ENCODE measurements at places on chromosomes 5 and 9.

DNA sequence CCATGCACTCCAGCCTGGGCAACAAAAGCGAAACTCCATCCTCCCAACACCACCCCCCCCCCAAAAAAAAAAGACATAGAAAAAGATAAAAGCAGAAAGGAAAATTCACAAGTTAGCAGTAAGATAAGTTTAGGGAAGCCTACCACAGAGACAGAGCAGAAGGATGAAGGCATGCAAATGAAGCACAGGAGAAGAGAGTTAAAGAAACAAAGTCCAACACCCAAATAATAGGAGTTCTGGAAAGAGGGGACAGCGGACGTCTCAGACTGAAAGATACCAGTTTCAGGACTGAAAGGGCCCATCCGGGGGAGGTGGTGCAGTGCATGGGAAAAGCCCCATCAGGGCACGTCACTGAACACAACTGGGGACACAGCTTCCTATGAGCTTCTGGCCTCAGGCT is 54.3 kb downstream of the OTULIN start:
- no peak for DNase-seq

DNA sequence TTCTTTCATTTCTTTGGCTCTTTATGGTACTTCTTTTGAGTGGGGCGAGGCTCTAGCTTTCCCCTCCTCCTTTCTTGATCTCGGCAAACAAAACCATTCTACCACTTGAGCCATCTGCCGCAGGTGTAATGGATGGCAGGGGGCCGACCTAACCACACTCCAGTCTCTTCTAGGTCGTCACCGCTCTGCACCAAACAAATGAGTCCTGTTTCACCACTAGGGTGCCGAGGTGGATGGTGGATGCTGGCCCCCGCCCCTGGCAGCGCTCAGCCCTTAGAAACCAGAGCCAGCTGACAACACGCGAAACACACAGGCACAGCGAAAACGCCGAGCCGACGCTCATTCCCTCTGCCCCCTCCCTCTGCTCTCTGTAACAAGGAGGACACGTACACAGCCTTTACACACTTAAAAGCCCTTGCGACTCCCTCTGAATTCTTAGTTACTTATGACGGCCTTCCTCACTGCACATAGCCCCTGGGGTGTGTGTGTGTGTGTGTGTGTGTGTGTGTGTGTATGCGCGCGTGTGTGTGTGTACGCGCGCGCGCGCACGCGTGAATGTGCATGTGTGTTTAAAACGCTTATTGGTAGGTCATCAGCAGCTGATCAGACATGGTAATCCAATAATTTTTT is 199.4 kb downstream of the MEF2C start:
- no peak for DNase-seq

GRCh38 chr9:124197177-124198095 is 60.3 kb upstream of the NEK6 start:
- DNase-seq = peak; percentile 94

DNA sequence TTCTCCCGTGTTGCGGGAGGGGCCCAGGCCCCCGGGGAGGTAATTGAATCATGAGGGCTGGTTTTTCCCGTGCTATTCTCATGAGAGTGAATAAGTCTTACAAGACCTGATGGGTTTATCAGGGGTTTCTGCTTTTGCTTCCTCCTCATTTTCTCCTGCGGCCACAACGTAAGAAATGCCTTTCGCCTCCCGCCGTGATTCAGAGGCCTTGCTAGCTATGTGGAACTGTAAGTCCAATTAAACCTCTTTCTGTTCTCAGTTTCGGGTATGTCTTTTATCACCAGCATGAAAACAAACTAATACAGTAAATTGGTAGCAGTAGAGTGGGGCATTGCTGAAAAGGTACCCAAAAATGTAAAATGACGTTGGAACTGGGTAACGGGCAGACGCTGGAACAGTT is 1035.1 kb downstream of the DTWD2 start:
- DNase-seq = no peak

- DNase-seq = no peak
Measured at GRCh38 chr9:68739621-68740174, 34.7 kb downstream of the PIP5K1B start.

GRCh38 chr5:120035181-120035580 is 405.8 kb downstream of the FAM170A start:
- DNase-seq = no peak

GRCh38 chr5:142857405-142857804 is 87.2 kb downstream of the ARHGAP26 start:
- DNase-seq = no peak

- DNase-seq = peak; percentile 15
Measured at GRCh38 chr5:168286386-168286785, 5.1 kb upstream of the WWC1 start.

DNA sequence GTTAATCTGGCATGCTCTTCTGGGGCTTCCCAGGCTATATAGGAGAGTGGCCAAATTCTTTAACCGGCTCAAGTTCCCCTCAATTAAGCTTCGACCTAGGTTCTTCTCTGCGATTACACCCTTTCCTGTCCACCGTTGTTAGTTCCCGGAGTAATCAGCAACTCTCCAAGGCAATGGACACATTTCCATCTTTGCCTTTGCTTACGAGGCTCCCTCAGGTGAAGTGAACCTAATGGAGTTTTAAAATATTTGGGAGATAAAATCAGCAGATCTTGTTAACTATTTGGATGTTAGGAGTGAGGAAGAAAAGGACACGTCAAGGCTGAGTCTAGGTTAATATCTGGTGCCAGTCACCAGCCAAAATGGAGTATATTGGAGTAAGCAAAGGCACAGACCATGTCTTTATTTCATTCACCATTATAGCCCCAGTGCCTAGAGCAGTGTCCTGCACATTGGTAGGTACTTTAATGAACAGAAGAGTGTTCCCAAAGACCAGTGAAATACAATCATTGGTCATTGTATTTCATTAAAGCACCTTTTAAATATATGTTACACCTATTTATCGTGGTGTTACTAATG is 515 bp downstream of the UTP15 start:
- no peak for DNase-seq

DNA sequence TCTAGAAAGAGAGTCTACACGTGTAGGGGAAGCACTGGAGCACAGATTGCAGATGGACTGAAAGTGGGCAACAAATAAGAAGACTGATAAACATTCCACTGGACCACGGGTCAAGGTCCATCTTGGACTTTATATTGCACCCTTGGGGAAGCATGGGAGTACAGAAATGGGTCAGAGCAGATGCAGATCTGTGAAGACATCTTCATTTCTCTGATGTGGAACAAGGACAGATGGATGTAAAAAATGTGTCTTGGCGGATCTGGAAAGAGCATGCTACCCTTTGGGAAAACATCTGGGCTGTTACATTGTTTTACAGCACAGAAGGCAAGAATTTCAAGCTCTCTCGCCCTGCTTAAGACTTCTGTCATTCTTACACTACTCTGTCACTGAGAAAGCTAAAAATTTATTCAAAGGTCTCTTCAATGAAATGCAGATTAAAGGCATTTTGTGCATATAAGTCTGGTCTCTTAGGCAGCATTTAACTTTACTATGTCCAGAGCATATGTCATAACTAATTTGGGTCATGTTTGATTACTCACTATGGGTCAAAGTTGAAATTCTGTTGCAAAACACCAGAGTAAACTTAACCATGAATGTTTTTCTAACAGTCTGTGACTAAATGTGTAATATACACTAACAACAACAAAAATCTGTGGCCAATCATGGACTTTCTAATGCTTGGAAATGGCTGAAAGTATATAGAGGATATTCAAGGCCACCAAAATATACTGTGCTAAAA is 756.4 kb upstream of the DMAC1 start:
- no peak for DNase-seq

DNA sequence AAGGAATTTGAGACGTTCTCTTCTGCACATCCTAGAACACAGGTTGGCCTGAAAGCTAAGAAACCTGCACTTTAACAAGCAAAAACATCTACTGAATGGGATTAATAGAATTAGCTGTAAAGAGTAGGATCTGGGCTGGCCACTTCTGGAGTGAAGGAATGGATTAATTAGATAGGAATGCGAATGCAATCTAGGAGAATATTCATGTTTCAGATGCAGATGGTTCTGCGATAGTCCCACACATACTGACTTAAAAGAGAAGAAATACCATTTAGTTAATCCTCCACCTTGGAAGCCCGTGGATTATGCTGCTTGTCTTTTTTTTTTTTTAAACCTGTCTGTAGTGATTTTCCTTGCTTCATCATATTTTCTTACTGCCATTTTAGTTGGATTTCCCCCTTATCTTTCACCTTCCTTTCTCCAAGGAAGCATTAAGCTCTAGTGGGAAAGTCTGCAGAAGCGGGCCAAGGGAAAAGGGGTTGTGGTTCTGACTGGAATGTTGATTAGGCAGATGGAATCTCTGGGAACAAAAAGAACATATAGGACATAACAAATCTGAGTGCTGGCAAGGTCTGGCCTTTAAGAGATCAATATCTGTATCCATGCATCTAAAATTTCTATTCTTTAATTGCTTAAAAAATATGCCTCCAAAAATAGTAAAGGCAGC is 152.4 kb downstream of the ALDH1A1 start:
- no peak for DNase-seq

GRCh38 chr5:73378070-73378469 is 70.5 kb downstream of the FOXD1 start:
- DNase-seq = no peak

DNA sequence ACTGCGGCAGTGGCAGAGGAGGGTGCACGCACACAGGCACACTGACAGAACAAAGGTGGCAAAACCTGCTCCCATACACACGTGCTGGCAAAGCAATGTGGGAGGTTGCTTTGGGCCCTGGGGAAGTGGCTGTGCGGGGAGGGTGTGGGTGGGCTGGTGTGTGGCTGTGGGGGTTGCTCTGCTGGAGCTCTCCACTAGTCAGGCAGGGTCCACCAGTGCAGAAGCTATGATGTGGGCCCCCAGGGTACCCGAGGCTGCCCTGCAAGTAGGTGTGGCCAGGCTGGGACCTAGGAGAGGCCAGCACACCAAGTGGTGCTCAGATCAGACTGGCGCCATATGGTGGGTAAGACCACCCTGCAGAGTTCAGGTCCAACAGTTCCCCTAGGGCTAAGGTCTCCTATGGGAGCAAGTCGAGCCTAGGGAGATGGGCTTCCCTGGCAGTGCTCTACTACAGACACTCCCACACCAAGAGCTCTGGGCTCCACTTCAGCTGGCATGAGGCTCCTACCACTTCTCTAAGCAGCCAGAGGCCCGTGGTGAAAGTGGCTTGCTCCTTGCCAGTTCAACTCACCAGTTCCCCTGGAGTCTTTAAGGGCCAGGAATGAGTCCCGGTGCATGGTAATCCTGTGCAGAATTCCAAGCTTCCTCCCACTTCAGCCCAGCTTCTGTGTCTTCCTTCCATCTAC is 46.2 kb upstream of the IFNE start:
- DNase-seq = no peak

GRCh38 chr5:158590746-158591300 is 508.9 kb downstream of the EBF1 start:
- no peak for DNase-seq

DNA sequence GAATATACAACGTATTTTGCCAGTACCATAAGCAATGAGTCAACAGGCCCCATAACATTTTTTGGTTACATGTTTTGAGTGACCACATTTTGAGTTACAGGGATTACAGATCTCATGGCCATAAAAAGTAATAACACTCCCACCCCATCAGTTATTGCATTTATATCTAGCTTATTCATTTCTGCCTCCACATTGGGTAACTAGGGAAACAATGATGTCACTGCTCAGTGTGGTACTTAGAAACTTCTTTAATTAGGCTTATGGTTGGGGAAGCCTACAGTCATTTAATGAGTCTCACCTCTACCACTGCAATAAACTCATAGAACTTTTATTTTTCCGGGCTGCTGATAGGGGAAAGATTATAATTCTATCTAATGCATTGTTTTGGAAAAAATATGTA is 39.9 kb upstream of the SMIM15 start:
- DNase-seq = peak; percentile 8

GRCh38 chr9:19754921-19755320 is 33.9 kb downstream of the SLC24A2 start:
- DNase-seq = no peak

DNA sequence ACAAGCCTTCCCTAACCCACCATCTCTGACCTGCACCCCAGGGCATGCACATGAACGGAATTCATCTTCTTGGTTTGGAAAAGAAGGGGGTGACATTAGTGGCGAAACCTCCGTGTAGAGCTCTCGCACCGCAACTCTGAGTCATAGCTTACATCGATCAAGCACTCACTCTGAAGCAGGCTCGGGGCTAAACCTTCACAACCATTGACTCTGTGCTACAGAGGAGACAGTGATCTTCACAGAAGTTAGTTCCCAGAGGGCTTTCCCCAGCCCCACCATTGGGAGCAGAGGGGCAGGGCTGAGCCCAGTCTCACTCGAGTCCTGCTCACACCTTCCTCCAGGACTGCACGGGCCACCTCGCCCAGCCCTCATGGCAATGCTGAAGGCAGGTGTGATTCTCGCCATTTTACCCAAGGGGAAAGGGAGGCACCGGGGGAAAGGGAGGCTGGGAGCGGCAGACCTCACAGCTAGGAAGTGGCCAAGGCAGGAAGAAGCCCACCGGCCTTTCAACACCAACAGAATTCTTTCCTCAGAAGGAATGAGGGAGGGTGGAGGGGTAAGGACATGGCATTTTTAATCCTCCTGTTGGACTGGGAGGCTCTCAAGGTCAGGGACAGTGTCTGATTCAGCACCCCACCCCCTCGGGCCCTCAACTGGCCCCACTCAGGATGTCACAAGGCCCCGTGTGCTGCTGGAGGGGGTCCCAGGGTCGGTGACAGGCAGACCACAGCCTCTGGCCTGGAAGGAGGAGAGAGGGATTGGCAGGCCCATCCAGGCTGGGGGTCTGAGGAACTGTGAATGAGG is 25.9 kb upstream of the IL17B start:
- DNase-seq = no peak

DNA sequence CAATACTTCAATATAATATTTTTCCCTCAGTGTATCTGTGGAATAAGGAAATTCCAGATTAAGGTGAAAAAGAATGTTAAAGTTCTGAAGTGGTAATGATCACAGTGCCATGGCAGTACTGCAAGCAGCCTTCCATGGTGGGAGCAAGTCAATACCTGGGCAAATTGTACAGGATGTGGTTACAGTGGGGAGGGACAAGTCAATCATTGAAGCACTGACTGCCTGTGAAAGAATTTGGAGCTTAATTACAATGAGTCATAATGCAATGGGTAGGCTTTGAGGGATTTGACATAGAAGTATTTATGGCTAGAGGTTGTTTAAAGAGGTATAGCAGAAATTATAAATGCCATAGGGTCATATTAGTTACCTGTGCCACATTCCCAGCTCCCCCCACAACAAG is 786.5 kb upstream of the ACO1 start:
- no peak for DNase-seq

DNA sequence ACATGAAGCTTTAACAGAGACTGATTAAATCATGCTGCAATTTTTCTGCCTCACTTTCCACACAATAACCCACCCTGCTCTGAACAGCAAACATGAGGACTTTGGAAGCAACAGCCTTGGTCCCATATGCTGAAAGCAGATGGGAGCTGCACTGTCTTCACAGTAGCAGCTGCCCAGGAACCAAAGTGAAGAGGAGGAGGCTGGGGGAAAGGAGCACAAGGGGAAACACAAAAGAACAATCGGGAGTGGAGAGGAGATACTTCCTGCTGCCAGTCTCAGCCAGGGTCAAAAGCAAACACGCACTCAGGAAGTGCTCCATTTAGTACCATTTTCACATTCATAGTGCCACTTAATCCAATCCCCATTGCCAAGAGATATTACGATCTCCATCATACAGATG is 183.3 kb upstream of the PUM3 start:
- DNase-seq = no peak

GRCh38 chr9:123073441-123073840 is 40.0 kb downstream of the GPR21 start:
- DNase-seq = no peak

- no peak for DNase-seq
Measured at GRCh38 chr5:5353681-5354080, 68.8 kb upstream of the ICE1 start.
